SHP77 treated with DMSO at 0.1 percent for 48 hours (cell line): ENCODE measurements at places on chromosomes 16 and 17.

DNA sequence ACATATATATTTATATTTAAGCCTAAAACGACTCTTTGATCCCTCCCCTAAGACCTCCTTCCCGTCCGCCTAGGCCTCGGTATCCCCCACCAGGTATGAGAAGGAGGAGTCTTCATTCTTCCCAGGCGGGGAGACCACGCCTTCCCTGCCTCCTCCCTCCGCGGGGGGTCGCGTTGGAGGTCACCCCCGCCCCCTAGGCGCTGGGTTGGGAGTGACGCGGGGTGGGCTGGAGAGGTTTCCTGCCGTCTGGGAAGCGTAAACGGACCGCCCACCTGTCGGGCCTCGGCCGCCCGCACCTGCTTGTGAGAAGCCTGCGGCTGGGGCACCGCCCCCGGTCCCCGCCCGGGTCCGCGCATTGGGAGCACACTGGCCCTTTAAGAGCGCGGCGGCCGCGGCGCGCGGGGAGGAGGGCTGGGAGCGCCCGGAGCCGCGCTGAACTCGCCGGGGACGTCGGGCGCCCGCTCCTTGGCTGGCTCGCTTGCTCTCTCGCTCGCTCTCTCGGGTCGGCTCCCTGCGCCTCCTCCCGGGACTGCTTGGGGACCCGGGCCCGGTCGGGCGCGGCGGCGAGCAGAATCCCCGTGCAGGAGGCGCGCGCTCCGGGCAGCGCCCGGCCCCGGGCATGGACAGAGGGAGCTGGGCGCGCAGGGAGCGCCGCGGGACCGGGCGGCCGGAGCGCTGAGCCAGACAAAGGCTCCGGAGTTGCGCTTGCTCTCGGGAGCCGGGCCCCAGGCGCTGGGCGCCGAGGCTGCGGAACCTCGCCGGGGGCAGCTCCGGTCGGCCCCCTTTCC is at the start of gene MMP15:
MMP15 (plus strand) TSS at position 404 of the 788 bp plus-strand sequence. CDS start 597 bp downstream, outside the sequence.
- peak; percentile 23 for DNase-seq

GRCh38 chr16:15434079-15434424 is 336 bp upstream of the BMERB1 start:
- DNase-seq, result no peak

GRCh38 chr17:70278844-70279462 is 109.6 kb downstream of the KCNJ2 start:
- DNase-seq, result peak; percentile 27

- no peak for DNase-seq
Measured at GRCh38 chr17:1645207-1646171, at the start of gene SCARF1. SCARF1 (minus strand) TSS chr17:1645732; CDS start chr17:1645697, 35 bp downstream.

- DNase-seq, result no peak
Measured at GRCh38 chr17:11406716-11407115, 165.7 kb downstream of the SHISA6 start.
